ENCODE measurements at places on chromosomes 5 and 9.

GRCh38 chr9:36873247-36873875 lies 160.7 kb downstream of the PAX5 start:
- peak; percentile 75 for DNase-seq

DNA sequence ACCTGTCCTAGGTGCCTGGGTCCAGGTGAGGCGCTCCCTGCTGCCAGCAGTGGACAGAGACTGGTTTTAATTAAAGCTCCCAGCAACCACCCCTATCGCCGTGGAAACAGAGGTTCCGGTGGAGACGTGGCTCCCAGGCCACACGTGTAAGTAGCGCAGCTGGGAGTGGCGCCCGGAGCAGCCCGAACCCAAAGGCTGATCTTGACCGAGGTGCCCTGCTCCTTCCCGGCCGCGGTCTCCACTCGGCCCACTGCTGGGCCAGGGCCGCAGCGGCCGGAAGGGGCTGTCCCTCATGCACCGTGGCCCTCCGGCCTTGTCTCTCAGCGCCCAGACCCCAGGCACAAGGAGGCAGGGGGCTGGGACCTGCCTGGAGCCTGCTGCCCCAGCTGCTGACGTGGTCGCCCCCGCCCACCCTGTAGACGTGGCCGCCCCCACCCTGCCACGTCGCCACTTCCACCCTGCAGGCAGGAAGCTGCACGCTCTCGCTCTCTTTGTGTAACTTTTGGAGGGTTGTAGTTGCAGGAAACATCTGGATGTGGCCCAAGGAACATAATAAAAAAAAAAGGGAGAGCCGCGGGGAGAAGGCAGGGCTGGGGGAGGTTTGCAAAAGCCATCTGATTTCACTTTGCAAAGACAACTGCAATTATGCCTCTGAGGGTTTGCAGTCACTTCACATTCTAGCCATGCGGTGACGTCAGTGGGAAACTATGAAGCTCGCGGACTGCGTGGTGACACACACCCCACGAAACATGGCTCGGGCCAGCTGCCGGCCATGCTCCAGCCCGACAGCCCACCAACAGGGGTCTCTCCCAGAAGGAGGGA lies 129.9 kb downstream of the RXRA start:
- peak; percentile 83 for DNase-seq

DNA sequence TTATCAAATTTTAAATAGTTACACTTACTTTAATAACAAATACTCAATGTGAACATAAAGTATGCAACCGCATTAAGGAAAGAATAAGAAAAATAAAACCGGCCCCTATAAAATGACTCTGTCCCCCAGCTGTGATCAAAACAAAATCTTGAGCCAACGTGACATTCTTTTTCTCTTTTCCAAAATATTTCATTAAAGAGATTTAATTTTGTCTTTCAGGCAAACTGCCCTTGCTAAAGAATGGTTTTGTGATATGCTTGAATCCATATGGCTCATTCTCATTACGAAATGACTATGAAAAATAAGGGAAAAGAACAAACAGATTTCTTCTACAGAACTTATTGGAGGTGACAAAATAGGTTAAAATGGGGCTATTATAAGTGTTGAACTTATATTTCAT lies 197.0 kb downstream of the NR2F1-AS1 start:
- no peak for DNase-seq

DNA sequence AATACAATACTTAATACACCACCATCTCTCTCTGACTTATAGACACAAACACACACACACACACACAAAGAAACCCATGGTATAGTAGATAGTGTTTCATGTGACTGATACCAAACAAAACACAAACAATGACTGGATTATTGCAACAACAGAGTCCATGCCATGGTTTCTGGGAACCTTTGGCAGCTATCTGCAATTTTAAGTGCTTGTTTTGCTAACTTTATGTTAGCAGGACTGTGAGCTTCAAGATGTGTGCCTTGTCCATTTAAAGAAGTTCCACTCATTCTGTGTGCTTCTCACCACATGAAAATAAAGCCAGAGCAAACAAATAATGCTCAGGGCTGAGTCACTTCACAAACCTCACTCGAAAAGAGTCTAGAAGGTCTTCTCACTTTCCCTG lies 15.1 kb upstream of the LURAP1L start:
- no peak for DNase-seq

GRCh38 chr9:108956631-108957026 lies 22.4 kb downstream of the ABITRAM start:
- no peak for DNase-seq

DNA sequence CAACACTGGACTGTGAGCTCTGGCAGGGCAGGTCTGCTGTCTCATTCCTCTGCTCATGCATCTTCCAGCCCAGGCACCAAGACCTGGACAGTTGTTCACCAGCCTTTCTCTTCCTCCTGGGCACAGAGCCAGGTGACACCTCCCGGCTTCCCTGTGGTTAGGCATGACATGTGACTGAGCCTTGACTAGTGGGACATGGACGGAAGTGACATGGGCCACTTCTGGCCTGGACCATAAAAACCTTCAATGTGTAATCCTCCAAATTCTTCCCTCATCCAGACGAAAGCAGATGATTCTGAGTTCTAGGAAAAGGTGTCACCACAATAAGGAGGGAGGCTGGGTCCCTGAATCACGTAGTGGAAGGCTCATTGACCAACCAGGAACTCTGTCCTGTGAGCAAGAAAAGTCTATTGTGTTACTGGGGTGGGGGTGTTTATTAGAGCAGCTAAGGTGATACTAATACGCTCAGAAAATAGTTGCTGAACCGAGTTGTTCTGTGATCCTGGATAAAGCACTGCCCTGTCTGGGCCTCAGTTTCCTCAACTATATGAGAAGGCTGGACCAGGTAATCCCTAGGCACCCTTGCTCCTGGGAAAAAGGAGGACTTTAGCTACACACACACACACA lies 26.6 kb upstream of the CRB2 start:
- no peak for DNase-seq
